Glutamatergic neuron (in vitro differentiated cells): ENCODE measurements at places on chromosomes 12 and 14. TPM values are rescaled to one million over a fixed set of nuclear protein-coding genes. Genes with fewer than 3 reads are reported as not detected.

MRPS35 gene
- total RNA-seq = 27.4 TPM

FRMD6 gene
- total RNA-seq = 16.9 TPM

AVPR1A gene
- not detected for total RNA-seq

HRK gene
- total RNA-seq = 2.4 TPM

- no peak for DNase-seq
- no peaks in the 10 kb centered on the region for H3K27me3 ChIP-seq
- H3K4me1 ChIP-seq = no peaks in the 10 kb centered on the region
- no peak overlapping the region for H3K27ac ChIP-seq
Measured at GRCh38 chr14:71918955-71919354, 13.3 kb upstream of the RGS6 start.

GRCh38 chr12:62016021-62016420 is 244.2 kb upstream of the USP15 start:
- H3K36me3 ChIP-seq = no peaks in the 10 kb centered on the region
- DNase-seq = no peak

GRCh38 chr12:69435644-69436043 is 34.5 kb upstream of the FRS2 start:
- no peak overlapping the region for H3K27ac ChIP-seq
- no peaks in the 10 kb centered on the region for H3K36me3 ChIP-seq
- H3K27me3 ChIP-seq = no peaks in the 10 kb centered on the region
- H3K4me3 ChIP-seq = no peak overlapping the region
- H3K4me1 ChIP-seq = no peaks in the 10 kb centered on the region

DNA sequence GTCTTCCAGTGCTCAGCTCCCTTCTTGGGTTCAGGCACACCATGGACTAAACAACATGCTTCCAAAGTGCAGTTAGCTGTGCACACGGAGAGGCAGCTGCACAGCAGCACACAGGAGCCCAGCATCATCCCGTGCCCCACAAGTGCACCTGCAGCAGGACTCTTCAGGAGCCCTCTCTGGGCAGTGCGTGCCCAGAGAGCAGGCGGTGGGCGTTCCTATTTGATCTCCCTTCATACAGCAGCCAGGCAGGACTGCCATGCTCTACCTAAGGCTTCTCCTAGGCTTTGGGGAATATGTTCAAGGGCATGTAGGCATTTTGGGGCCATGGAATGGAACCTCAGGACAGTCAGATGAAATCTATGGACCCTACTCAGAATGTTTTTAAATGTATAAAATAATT is 35.5 kb downstream of the ANO2 start:
- no peak for DNase-seq
- peaks cover 7% of the 10 kb centered on the region for H3K27me3 ChIP-seq
- H3K27ac ChIP-seq = no peak overlapping the region
- H3K4me1 ChIP-seq = no peaks in the 10 kb centered on the region
- no peak overlapping the region for H3K4me3 ChIP-seq
- no peaks in the 10 kb centered on the region for H3K36me3 ChIP-seq

- no peak overlapping the region for H3K4me3 ChIP-seq
- H3K4me1 ChIP-seq = no peaks in the 10 kb centered on the region
- no peaks in the 10 kb centered on the region for H3K36me3 ChIP-seq
- no peaks in the 10 kb centered on the region for H3K27me3 ChIP-seq
Measured at GRCh38 chr14:24984846-24985589, 64.9 kb downstream of the STXBP6 start.
